ENCODE measurements at places on chromosomes 2 and 18. TPM values are rescaled to one million over a fixed set of nuclear protein-coding genes. Genes with fewer than 3 reads are reported as not detected.

ADRA2B gene
- total RNA-seq: 3.0 TPM

FBXO41 gene
- 1.5 TPM for total RNA-seq

MZT2B gene
- 21.4 TPM for total RNA-seq

DCC gene
- 0.41 TPM for total RNA-seq

GKN2 gene
- not detected for total RNA-seq

ZSWIM2 gene
- total RNA-seq: 0.39 TPM

FBXO48 gene
- 2.9 TPM for total RNA-seq

CHRND gene
- not detected for total RNA-seq

KRTCAP3 gene
- 0.88 TPM for total RNA-seq

MAL gene
- total RNA-seq: not detected

NYAP2 gene
- total RNA-seq: 0.07 TPM

SCN3A gene
- not detected for total RNA-seq

LINC00305 gene
- not detected for total RNA-seq

ADNP2 gene
- 72.4 TPM for total RNA-seq

RFTN2 gene
- 8.2 TPM for total RNA-seq

CMPK2 gene
- 0.31 TPM for total RNA-seq

TDRD15 gene
- total RNA-seq: not detected

RAB17 gene
- not detected for total RNA-seq

IL36B gene
- not detected for total RNA-seq

DPY30 gene
- total RNA-seq: 110 TPM

APCDD1 gene
- total RNA-seq: 4.7 TPM

RPRD1A gene
- total RNA-seq: 198 TPM

DSG1 gene
- not detected for total RNA-seq

MEP1B gene
- not detected for total RNA-seq

CDH7 gene
- 2.7 TPM for total RNA-seq

ANKRD30BL gene
- total RNA-seq: not detected

RTP5 gene
- total RNA-seq: not detected

SOCS6 gene
- 30.3 TPM for total RNA-seq

PXDN gene
- total RNA-seq: 118 TPM

MC4R gene
- total RNA-seq: 0.15 TPM

REG3G gene
- not detected for total RNA-seq

TUBB8B gene
- total RNA-seq: 0.36 TPM

UCN gene
- 1.2 TPM for total RNA-seq

C2orf92 gene
- total RNA-seq: 3.3 TPM

Measured in neural progenitor cell (in vitro differentiated cells).